Transverse colon (tissue), 4 donors: ENCODE measurements at places on chromosomes 7 and 10. TPM values are rescaled to one million over a fixed set of nuclear protein-coding genes. Genes with fewer than 3 reads are reported as not detected.

CYP2C19 gene
- total RNA-seq, result 2.6 TPM

LBX1 gene
- not detected for total RNA-seq

HYAL4 gene
- total RNA-seq, result not detected

PYROXD2 gene
- 8.6 TPM for total RNA-seq

LYZL1 gene
- total RNA-seq, result not detected

HMX2 gene
- not detected for total RNA-seq

CD36 gene
- 59.2 TPM for total RNA-seq

GRCh38 chr10:110946496-110946895 is 27.1 kb downstream of the SHOC2 start:
- no peak for DNase-seq

DNA sequence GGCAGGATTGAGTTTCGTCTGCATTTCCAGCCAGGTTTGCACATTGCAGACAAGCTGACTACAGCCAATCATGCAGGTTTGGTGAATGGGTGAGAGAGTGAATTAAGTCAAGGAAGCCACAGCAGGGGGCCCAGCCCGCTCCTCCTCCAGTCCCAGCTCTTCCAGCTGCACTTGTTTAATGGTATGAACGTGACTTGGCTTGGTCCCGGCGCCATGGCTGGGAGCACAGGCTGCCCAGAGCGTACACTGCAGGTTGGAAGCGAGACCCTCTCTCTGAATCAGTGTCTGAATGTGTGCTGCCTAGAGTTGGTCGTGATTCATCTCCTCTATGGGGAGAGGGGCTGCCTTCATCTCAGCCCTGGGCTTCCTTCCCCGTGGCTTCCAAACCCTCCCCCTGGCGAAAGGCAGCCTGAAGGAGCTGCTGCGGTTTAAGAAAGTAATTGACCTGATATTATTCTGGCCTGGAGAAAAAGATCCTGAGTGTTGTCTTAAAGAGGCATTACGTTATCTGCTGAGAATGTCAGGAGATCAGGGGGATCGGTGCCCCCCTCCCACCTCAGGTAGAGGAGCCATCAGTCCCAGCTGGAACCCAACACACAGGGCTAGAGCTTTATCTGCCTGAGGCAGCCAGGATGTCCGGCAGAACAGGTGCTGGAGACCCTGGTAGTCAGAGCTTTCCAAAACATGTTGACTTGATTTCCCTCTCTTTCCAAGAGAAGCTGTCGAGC is 132.1 kb downstream of the COL26A1 start:
- DNase-seq, result no peak

GRCh38 chr7:45915606-45916005 is 5.5 kb downstream of the IGFBP3 start:
- no peak for DNase-seq

DNA sequence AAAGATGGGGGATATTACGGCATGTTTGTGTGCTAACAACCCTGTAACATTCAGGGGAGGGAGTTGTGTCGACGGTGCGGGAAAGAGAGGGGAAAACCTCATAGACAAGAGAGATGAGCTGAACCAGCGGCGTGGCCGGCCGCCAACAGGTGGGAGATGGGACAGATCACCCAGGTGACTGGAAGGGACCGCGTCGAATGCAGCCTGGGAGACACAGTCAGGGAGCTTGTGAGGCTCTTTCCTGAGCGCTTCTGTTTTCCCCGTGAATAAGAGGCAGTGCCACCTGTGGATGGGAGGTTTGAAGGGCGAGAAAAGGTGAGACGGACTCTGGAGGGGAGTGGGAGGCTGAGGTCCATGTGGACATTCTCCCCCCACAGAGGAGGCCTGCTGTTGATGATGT is 9.9 kb upstream of the PRKAG2 start:
- no peak for DNase-seq

DNA sequence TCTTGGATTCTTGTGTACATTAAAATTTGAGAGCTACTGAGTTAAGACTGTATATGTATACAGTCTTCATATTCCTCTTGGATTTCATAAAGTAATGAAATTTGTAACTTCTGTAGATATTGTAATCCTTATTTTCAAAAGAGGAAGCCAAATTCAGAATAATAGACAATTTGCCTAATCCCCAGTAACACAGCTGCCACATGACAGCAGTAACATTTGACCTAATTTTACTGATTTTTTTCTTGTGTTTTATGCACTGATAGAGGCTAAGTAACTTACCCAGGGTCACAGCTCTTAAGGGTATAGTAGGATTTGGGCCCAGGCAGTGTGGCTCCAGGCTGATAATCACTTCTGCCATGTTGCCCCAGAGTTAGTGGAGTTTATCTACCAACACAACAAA is 40.4 kb upstream of the IL6 start:
- no peak for DNase-seq

GRCh38 chr10:108544500-108545120 is 1378.7 kb downstream of the XPNPEP1 start:
- DNase-seq, result peak; percentile 60

- DNase-seq, result no peak
Measured at GRCh38 chr10:45657033-45657926, 15.3 kb downstream of the ZFAND4 start.

DNA sequence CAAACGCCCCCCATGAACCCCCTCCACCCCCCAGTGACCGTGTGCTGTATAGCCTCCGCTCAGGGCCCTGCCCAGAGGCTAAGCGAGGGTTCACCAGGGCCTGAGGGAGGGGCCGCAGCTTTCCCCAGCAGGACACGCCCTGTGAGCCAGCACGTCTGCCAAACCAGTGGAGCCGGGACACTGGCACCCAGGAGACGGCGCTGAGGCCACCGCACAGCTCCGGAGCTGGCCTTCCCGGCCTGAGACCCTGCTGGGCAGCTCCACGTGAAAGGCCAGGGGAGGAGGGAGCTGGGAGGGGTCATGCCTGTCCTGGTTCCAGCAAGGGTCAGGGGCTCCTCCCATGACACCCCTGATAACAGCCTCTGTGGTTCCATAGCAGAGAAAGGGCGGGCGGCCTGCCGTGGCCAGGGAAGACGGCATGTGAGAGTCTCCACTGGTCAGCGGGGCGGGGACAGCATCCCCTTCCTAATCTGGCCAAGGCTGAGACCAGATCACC is 278.3 kb downstream of the ELFN1 start:
- no peak for DNase-seq
